ENCODE measurements at places on chromosomes 1 and 21. TPM values are rescaled to one million over a fixed set of nuclear protein-coding genes. Genes with fewer than 3 reads are reported as not detected.

DNA sequence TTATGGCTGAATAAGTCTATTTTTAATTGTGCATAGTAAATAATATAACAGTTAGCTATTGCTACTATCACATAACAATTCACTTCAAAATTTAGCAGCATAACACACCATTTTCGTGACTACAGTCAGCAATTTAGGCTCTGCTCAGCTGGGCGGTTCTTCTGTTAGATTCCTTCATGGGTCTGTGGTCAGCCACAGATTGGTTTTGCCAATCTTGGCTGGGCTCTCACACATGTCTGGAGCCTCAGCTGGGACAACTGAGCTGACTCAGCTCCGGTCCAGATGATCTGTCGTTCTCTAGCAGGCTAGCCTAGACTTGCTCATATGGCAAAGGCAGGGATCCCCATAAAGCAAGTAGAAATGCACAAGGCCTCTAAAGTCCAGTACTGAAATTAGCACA is 15.1 kb upstream of the CDC42BPA start:
- no peaks in the 10 kb centered on the region for H3K4me1 ChIP-seq
- no peaks in the 10 kb centered on the region for H3K27me3 ChIP-seq
- H3K36me3 ChIP-seq: no peaks in the 10 kb centered on the region
- H3K27ac ChIP-seq: no peak overlapping the region

GRCh38 chr21:42386034-42386591 is 9.7 kb downstream of the TMPRSS3 start:
- no peak for DNase-seq
- H3K4me3 ChIP-seq: no peak overlapping the region
- peaks cover 26% of the 10 kb centered on the region for H3K4me1 ChIP-seq
- H3K27ac ChIP-seq: no peak overlapping the region
- no peaks in the 10 kb centered on the region for H3K36me3 ChIP-seq
- no peaks in the 10 kb centered on the region for H3K27me3 ChIP-seq

The A3GALT2 gene
- total RNA-seq: not detected

- no peaks in the 10 kb centered on the region for H3K27me3 ChIP-seq
- no peaks in the 10 kb centered on the region for H3K36me3 ChIP-seq
- DNase-seq: no peak
- peaks cover 5% of the 10 kb centered on the region for H3K4me1 ChIP-seq
- no peak overlapping the region for H3K27ac ChIP-seq
These were observed 13.4 kb upstream of the LAPTM5 start for GRCh38 chr1:30771005-30771404.

DNA sequence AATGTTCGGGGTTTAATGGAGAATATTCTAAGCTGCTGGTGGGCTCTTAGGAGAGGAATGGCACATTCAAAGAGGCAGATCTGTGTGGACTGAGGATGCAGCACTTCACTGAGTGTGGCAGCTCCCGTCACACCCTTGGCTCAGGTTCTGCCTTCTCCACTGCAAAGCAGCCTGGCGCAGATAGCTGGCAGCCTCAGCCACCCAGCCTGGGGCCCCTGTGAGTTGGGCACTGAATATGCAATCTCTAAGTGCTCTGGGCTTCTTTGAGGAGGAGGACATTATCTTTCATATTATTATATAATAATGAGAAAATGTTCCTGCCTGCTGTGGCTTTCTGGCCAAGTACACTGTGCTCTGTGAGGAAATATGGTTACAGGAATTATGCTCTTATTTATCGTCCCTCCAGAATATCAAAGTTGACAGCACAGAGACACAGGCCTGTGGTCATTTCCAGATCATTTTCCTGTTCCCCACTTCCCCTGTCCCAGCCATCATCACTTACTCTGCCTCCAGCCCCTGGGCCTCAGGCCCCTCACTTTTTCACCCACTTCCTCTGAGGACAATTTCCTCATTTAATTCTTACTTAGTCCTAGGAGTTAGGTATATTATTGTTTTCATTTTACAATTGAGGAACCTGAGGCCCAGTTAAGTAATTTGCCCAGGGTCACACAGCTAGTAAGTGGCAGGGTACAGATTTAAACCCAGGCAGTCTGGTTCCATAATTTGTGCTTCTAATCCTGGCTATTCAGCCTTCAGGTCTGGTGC is 53.6 kb downstream of the MAB21L3 start:
- no peak overlapping the region for H3K27ac ChIP-seq
- no peak for DNase-seq
- peaks cover 14% of the 10 kb centered on the region for H3K4me1 ChIP-seq
- no peaks in the 10 kb centered on the region for H3K36me3 ChIP-seq
- H3K27me3 ChIP-seq: peaks cover 3% of the 10 kb centered on the region

The GJA9 gene
- not detected for total RNA-seq

The ZNF648 gene
- total RNA-seq: not detected

GRCh38 chr1:204091066-204091465 is 18.2 kb downstream of the SOX13 start:
- no peaks in the 10 kb centered on the region for H3K27me3 ChIP-seq
- DNase-seq: no peak
- no peak overlapping the region for H3K27ac ChIP-seq
- H3K36me3 ChIP-seq: no peaks in the 10 kb centered on the region
- H3K4me3 ChIP-seq: no peak overlapping the region

GRCh38 chr21:42025376-42026081 is 15.4 kb upstream of the ZBTB21 start:
- H3K4me1 ChIP-seq: no peaks in the 10 kb centered on the region
- no peak overlapping the region for H3K27ac ChIP-seq
- H3K4me3 ChIP-seq: no peak overlapping the region
- DNase-seq: no peak
- H3K27me3 ChIP-seq: no peaks in the 10 kb centered on the region

The KLHDC7A gene
- total RNA-seq: not detected

- DNase-seq: no peak
- no peak overlapping the region for H3K4me3 ChIP-seq
- H3K27me3 ChIP-seq: no peaks in the 10 kb centered on the region
- no peaks in the 10 kb centered on the region for H3K4me1 ChIP-seq
- H3K36me3 ChIP-seq: no peaks in the 10 kb centered on the region
These were observed 327.8 kb upstream of the FMN2 start for GRCh38 chr1:239763850-239764249.

DNA sequence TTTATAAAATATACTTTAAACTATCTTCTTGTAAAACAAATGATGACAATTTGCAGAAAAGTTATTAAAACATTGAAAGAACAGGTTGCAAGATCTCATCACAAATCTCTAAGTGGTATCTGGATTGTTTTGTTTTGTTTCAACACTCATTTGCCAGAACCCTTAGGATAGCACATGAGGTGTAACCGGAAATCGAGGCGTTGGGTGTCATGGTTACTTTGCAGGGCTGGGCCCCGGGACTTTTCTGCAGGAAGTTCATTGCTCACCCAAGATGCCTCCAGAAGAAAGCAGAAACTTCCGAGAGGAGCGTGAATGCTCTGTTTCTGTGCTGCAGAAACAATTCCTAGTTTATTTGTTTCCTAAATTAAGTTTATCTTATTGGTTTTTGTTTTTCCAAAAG is 2.5 kb downstream of the DISC1 start:
- H3K4me3 ChIP-seq: no peak overlapping the region
- no peaks in the 10 kb centered on the region for H3K27me3 ChIP-seq
- H3K36me3 ChIP-seq: no peaks in the 10 kb centered on the region
- H3K4me1 ChIP-seq: peaks cover 30% of the 10 kb centered on the region
- no peak overlapping the region for H3K27ac ChIP-seq

GRCh38 chr1:213678348-213678747 is 309.4 kb upstream of the PROX1 start:
- H3K36me3 ChIP-seq: no peaks in the 10 kb centered on the region
- no peaks in the 10 kb centered on the region for H3K4me1 ChIP-seq
- H3K27ac ChIP-seq: no peak overlapping the region
- no peaks in the 10 kb centered on the region for H3K27me3 ChIP-seq
- no peak overlapping the region for H3K4me3 ChIP-seq
- no peak for DNase-seq

Measured in CD8-positive, alpha-beta memory T cell (primary cell).